ENCODE measurements at places on chromosomes 7 and 10.
A peak's percentile ranks its signal among the peaks of the same experiment; 100 is the strongest.

DNA sequence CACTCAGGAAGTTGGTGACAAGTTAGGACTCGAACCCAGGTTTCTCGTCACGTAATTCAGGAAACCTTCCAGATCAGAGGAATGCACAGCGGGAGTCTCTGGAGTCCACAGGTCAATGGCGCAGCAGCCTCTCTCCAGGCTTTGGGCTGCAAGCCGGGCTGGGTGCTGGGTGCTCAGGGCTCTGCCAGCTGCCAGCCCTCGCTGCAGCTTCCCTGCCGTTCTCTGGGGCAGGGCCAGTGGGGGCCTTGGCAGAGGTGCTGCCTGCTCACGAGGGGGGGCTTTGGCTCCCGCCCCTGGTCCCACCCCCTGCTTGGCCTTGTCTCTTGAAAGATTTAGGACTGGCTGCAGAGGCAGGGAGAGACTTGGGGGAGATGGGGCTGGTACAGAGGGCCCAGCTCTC is at the start of gene TACR2:
TACR2 (minus strand) TSS at position 224 of the 400 bp plus-strand sequence. CDS start 595 bp downstream, outside the sequence.
- peak; percentile 67 for DNase-seq

DNA sequence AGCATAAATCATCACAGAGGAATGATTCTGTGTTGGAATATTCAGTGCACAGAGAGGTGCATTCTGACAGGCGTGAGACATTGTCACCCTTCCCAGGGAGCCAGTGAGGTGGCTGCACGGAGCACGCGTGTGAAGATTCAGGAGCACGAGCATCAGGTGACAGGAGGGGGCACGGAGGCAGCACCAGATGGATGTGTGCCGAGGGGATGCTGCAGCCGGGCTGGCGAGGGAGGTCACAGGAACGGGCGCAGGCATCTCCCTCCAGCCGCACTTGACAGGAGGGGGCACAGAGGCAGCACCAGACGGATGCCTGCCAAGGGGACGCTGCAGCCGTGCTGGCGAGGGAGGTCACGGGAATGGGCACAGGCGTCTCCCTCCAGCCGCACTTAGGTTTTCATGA is 66.5 kb downstream of the DIP2C start:
- DNase-seq: no peak

DNA sequence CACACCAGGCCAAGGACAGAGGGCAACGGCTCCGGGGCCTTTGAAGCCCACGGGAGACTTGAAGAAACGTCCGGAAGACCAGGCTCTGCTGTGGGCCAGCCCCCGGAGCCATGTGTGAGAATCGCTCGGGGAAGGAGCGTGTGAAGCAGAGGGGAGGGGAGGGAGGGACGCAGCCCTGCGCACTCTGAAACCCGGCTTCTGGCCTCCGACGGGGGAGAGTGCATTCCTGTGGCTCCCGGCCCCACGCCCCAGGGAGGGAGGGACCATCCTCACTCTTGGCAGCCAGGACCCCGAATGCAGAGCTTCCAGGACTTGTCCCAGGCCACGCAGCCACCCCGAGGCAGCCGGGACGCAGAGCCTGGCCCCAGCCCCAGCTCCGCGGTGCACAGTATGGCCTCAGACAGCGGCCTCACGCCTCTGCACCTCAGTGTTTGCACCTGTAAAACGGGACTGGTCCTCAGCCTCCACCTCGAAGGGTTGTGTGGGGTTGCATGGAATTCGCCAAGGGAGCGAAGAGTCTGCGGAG is 67.4 kb downstream of the PDGFA start:
- DNase-seq: no peak

DNA sequence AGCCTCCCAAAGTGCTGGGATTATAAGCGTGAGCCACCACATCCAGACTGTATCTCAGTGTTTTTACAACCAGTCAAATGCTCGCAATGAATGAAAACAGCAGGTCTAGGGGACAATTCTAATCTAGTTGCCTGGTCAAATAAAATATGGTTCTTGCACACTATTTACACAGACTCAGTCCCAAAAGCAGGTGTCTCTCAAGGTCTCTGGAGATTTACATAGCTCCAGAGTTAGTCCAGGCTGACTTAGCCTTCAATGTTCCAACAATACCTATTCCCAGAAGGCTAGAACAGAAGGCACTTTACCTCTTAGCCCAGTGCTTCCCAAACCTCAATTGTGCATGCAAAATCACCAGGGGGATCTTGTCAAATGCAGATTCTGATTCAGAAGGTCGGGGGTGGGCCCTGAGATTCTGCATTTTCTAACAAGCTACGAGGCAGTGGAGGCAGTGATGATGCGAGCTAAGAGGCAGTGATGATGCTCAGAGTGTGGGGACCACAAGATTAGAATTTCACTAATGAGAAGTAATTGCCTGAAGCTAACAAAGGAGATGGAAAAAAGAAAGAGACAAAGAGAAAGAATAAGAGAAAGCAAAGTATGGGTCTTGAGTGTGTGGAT is 6.4 kb downstream of the KIAA1549 start:
- no peak for DNase-seq

- no peak for DNase-seq
These were observed at the start of gene TUBAL3 for GRCh38 chr10:5404208-5405041. Gene TUBAL3, minus strand, starts transcription at chr10:5404828. Its CDS starts 36 bp downstream, at chr10:5404792.

DNA sequence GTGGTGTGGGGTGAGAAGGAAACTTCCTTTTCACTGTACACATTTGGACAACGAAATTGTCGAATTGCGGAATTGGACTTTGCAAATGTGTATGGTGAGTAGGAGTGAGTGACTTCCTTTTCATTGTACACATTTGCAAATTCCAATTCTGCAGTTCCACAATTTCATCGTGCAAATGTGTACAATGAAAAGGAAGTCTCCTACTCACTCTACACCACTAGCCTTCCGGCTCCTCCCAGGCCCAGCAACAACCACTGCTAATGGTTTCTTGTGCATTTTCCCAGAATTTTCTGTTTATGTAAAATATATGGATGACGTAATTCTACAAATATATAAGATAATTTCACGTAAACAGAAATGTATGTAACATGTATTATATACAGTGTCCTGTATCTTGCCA is 118.5 kb downstream of the ARL4A start:
- DNase-seq: no peak

Data from uterus (tissue), 4 donors.